ENCODE measurements at places on chromosomes 11 and 22.

DNA sequence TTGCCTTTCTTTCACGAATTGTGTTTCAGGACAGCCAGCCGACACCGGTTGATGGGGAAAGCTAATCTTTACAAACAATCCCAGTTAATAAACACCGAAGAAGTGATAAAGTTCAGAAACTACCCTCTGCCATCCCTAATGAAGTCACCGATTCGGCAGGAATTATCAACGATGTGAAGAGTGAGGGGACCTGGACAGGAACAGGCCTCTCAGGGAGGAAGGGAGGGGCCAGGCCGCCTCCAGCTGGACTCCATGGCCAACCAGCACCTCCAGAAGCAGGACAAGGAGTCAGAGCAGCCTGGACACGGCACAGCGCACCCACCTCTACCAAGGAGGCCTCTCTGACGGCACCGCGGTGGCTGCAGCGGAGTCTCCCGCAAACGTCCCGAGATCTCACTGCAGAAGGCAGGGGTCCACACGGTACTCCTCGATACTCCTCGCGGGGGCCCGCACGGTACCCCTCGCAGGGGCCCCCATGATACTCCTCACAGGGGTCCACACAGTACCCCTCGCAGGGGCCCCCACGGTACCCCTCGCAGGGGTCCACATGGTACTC lies 3.9 kb downstream of the TOLLIP start:
- no peak for DNase-seq

DNA sequence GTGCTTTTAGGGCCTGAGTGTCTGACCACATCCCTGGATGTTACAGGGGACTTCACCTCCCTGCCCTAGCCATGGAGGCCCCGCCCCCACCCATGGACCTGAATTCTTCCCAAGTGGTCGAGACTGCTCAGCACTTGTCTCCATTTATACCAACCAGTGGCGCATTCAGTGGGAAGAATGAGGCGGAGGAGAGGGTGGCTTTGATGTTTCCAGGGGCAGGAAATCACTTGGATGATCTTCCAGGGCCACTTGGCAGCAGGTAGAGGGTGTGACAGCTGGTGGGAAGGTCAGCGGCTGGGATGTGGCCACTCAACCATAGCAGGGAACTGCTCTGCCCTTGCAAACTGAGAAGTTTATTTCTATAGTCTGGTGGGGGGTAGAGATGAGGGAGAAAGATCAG lies 155.1 kb upstream of the BLID start:
- no peak for DNase-seq

DNA sequence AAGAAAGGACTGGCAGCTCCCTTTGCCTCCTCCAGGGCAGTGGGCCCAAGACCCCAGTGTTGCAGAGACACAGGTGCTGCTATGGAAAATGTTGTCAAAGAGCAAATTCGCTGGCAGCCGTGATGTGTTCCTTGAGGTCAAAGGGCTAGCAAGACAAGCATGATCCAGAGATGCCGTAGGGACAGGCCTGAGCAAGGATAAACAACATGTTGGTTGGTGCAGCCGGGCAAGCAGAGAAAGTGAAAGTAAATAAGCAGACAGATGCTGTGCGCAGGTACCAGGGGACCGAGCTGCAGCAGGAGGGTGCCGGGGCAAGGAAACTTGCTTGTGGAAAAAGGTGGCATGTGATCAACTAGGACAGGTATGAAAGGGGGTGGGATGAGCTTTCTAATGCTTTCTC lies 125.5 kb upstream of the NECTIN1 start:
- no peak for DNase-seq

DNA sequence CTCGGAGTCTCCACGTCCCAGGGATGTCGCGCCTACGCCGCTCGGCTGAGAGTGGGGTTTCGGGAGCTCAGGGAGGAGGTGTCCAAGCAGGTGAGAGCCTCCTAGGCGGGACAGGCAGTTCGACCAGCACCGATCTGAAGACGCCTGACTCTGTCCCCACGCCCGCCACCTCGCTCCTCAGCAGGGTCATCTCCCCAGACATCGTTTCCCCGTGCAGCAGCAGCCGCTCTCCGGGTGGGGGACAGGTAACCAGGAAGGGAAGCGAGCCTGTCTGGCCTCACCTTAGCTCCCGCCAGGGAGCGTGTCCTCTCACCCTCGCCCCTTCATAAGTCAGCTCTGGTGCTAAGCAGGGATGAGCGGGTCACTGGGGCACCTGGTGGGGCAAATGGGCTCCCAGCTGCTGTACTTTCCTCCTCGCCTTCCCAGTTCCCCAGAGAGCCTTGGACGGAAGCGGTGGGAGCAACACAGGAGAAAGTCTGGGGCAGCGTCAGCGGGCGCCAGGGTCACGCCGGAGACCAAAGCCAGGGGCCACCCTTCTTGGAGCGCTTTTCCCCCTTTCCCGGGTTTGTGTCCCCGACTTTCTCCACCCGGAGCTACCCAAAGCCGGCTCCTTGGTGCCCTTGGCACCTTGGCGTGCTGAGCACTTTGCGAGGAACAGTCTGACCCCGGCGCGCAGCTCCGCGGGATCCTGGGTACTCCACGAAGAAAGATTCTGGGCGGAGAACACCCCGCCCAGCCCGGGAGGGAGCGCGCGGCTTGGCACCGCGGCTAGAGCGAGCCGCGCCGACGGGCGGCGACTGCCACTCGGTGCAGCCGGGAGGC lies 1.6 kb downstream of the SPON1 start:
- DNase-seq: no peak

GRCh38 chr11:119305556-119306372 lies 11.2 kb downstream of the MCAM start:
- DNase-seq: no peak

- DNase-seq: no peak
Measured at GRCh38 chr11:79374727-79375126, 66.1 kb downstream of the TENM4 start.

- no peak for DNase-seq
Measured at GRCh38 chr11:61489833-61490721, 18.5 kb upstream of the LRRC10B start.

DNA sequence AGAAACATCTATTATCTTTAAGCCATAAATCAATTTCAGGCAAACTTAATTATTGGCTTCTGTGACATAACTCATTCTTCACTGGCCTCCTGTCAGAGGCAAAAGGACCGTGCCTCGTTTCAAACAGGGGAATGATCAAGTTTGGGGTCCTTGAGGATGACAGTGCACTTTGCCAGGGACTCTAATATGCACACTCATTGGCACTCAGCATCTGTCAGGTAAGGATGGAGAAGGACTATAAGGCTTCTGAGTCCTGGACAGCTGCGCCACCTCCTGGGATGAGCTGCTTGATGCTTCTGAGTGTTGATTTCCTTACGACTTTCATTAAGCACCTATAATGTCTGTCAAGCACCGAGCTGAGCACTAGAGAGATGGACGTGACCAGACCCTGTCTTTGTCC lies 20.2 kb downstream of the BPIFC start:
- no peak for DNase-seq

DNA sequence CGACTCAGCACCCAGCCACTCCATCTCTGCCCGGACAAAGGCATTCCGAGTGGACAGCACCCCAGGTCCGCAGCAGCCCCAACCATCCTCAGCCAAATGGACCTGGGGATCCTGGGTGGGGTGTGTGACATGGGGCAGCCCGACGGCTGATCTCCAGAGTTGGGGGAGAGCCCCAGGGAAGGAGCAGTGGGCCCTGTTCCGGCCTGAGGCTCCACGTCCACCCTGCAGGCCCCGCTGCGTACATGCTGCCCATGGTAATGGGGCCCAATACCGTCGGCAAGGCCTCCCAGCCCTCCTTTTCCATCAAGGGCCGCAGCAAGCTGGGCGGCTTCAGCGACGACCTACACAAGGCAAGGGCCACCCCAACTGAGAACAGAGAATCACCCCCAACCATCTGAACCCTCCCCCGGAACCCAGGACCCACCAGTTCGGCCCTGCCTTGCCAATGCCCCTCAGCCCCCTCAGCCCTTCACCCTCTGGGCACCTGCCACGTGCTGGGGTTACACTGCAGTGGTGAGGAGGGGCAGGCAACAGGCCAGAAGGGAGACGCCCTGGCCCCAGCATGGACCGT lies 5.4 kb downstream of the SCGB1C1 start:
- DNase-seq: no peak
